Cardiac muscle cell (in vitro differentiated cells and primary cell): ENCODE measurements at places on chromosomes 5 and 9. TPM values are rescaled to one million over a fixed set of nuclear protein-coding genes. Genes with fewer than 3 reads are reported as not detected.

SLC1A1 gene
- 0.57 and 2.4 TPM in 2 replicates for total RNA-seq

SPATA31E1 gene
- not detected in 2 replicates for total RNA-seq

FAM170A gene
- total RNA-seq: 0.32 TPM in 1 of 2 replicates, not detected in the other

IL13 gene
- total RNA-seq: not detected in 2 replicates

DIRAS2 gene
- 0.07 and 1.2 TPM in 2 replicates for total RNA-seq

GRCh38 chr9:126292736-126293521, 33.7 kb upstream of the MVB12B start:
- DNase-seq: no peak

- DNase-seq: no peak
Observed at GRCh38 chr9:134538856-134539566, 102.6 kb upstream of the COL5A1 start.

DNA sequence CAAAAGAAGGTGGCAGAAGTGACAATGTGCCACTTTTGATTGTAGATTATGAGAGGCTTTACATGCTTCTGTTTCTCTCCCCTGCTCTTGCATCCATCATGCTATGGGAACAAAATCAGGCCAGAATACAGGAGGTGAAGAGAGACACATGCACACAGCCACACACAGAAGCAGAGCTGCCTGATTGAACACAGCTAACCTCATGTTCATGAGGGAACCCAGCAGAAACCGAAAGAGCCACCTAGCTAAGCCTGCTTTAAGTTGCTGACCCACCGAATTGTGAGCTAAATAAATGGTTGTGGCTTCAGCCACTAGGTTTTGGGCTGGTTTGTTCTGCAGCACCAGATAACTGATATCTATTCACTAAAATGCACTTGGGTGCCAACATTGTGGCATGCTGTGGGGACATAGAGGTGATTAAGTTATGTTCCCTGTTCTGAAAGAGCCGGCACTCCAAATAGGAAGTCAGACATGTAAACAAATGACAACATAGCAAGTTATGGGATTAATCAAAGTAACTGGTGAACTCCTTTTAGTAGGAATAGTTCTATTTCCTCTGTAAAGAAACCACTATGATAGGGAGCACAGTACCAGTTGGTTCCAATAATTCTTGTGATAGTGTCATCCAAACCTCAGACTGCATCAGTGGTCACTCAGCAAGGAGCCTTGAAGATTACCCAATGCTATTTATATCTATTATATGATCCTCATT, 93.6 kb upstream of the TNC start:
- DNase-seq: peak; percentile 29

- peak; percentile 89 for DNase-seq
Observed at GRCh38 chr9:98009936-98010335, 26.8 kb downstream of the ANP32B start.

DNA sequence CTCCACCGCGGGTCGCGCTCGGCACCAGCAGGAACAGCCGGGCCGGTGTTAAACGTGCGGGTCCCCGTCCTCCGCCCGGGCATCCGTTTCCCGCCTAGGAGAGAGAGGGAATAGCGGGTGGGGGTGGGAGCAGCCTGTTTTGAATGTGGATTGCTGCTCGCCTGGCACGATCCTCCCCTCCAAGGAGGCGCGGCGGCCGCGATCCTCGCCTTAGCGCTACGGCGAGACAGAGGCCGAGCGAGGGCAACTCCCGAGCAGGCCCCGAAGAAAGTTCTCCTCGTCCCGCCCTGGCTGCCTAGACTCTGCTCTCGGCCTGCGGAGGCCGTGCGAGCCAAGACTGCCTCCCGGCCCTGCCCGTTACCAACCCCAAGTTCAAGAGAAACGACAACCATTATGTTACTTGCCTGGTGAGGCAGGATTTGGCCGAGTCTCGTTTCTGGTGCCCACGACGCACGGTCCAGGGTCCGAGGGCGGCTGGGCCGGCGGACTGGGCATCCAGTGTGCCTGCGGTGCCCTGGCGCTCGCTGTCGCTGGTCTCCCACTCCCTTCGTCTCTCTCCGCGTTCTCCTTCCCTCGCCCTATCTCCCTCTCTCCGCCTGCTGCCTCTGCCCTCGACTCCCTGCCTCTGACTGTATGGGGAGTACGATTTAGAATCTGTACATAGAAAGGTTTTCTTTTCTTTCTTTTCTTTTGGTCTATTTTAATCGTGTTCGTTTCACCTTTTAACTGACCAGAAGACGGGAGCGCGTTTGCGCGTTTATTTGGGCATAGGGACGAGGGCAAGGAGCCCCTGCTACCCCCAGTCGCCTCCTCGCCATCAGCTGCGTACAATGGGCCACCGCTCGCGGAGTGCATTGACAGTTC, 724 bp downstream of the NR2F1-AS1 start:
- DNase-seq: peak; percentile 68

DNA sequence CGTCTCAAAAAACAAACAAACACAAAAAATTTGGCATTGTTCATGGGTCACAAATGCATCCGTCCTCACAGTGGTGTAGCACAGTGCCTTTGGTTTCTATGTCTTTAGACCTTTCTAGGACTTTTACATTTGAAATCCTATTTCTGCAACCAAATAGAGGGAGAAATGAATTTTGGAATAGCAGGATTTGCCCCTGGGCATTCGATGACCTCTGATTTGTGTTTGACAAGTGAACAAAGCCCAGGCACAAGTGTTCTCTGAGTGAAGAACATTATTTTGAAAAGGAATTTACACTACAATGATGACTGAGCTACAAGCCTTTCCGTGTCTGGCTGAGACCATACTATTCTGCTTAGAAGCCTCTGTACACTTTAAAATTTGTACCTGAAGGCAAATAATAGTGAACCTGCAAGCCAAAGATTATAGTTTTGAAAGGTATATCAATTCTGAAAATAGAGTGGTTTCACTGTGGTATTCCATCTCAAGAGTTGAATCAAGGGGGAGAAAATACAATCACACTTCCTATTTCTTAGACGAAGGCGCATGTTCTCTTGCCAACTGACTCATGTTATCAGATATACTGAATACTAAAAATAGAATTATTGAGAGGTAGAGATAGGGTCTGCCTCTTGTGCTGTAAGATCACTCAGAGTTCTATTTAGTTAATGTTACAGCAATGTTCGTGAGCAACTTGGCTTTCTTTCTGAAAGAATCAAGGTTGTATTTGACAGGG, 297.6 kb downstream of the KDM4C start:
- DNase-seq: peak; percentile 3

GRCh38 chr9:83501565-83501964, 36.6 kb downstream of the FRMD3 start:
- no peak for DNase-seq

GRCh38 chr5:168843277-168844015, 264.3 kb upstream of the PANK3 start:
- DNase-seq: peak; percentile 58

DNA sequence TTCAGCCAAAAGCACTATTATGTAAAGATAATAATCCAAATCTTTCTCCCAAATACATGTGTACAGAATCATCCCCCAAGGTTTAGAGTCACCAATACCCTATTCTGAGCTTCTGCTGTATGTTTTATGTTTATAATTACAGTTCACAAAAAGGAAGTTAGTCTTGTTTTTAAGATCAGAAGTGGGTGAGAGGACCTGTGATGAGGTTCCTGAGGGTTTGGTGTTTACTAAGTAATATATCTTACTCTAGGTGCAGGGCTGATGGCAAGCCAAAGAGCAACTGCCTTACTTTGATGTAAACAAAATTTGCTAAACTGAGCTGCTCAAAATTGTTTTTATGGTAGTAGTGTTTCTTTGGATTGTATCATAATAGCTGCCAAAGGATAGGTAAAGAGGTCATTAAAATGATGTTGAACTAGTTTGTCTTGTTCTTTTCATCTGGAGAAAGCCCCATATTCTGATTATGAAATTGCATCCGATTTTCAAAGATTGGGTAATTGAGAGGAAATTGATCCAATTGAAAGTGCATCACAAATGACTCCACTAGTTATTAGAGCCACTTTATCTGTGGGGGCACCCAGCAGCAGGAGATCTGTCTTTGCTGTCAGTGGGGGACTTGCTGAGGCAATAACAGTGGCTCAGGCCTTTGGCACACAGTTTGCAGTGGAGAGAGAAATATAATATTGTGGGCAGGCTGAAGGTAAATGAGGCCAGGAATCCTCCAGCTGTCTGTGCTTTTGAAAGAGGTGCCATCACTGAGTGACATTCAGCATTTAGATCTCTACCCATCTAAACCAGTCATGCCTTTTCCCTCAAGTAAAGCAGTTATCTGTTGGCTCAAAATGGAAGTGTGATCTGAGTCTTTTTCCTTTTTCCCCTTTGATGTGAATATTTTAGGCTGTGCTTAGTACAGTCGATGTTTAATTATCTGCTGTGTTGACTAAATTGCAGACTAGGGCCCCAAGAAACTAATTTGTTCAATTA, 14.1 kb downstream of the TRIM32 start:
- DNase-seq: no peak

DNA sequence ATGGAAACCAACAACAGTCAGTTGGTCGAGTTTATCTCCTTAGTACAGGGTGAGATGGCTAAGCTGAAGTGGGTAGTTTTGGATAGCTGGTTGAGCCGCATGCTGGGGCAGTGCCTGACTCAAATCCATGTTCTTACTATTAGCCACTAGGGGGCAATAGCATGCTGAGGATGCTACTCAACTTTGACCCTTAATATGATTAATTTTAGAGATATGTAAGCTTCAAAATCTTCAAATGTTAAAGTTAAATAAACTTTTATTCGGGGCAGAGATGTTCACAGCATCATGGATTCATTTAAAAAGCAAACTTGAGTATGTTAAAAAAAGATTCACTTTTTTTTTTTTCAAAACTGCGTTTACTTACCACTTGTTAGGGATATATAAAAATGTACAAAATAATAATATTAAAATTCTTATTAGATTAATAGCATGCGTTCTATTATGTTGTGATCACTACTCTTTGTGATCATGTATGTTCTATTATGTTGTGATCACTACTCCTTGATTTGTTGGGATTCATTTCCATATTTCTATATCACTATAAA, 57.0 kb downstream of the C9orf153 start:
- peak; percentile 63 for DNase-seq

DNA sequence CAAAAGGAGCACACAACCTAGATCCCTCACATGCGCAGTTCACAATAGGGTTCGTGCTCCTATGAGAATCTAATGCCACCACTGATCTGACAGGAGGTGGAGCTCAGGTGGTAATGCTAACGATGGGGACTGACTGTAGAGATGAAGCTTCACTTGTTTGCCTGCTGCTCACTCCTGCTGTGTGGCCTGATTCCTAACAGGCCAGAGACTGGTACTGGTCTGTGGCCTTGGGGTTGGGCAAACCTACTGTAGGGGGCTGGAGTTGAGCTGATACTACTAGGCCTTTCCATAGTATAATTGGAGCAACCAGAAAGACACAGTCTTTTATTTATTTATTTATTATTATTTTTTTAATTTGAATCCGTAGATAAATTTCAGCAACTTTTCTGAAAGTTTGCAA, 5.3 kb downstream of the LNPEP start:
- DNase-seq: no peak

- no peak for DNase-seq
Observed at GRCh38 chr5:984774-985173, 23.8 kb upstream of the NKD2 start.

DNA sequence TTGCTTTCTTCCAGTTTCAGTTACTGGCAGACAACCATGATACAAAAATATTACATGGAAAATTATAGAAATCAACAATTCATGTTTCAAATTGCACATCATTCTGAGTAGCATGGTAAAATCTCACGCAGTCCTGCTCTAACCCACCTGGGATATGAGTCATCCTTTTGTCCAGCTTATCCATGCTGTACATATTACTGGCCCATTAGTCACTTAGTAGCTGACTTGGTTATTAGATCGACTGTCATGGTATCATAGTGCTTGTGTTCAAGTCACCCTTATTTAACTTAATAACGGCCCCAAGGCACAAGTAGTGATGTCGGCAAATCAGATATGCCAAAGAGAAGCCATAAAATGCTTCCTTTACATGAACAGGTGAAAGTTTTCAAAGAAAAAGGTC, 41.2 kb downstream of the NADK2 start:
- DNase-seq: no peak

GRCh38 chr5:52708463-52708862, 79.3 kb upstream of the ITGA1 start:
- no peak for DNase-seq

DNA sequence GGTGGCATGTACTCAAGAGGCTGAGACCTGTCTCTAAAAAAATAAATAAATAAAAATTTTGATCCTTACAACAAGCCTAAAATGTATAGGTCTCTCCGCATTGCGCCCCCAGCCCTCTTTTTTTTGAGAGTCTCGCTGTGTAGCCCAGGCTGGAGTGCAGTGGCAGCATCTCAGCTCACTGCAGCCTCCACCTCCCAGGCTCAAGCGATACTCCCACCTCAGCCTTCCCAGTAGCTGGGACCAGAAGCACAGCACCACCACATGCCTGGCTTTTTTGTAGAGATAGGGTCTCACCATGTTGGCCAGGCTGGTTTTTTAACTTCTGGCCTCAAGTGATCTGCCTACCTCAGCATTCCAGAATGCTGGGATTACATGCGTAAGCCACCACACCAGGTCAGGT, 2.2 kb upstream of the GARIN3 start:
- no peak for DNase-seq

DNA sequence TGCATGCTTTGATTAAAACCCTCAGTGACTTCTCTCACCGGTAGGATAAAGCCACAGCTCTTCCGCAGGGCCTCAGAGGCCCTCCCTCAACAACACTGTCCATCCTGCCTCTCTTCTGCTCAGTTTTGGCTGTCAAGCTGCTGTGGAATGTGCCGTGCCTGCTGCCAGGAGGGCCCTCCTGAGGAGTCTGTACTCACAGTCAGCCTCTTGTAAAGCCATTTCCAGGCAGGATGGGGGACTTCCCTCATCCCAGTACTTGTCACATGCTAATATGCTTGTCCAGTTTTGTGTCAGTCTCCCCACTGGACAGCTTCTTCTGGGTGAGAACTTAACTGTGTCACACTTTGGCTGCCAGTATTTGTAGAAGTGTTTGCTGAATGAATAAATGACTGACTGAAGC, 13.9 kb upstream of the DDX41 start:
- DNase-seq: no peak

- peak; percentile 1 for DNase-seq
Observed at GRCh38 chr5:162638849-162639248, 571.3 kb downstream of the GABRG2 start.

GRCh38 chr5:3364941-3365340, 230.7 kb upstream of the IRX1 start:
- DNase-seq: no peak

DNA sequence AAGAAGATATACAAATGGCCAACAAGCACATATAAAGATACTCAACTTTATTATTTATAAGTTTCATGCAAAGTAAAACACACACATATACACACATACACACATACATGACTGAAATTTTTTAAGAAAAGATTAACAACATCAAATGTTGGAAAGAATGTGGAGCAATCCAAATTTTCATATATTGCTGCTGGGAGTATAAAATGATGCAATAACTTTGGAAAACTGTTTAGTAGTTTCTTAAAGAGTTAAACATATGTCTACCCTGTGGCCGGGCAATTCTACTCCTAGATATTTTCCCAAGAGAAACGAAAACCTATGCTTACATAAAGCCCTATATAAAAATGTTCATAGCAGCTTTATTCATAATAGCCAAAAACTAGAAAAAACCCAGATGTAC, 99.8 kb upstream of the NR4A3 start:
- DNase-seq: no peak

- DNase-seq: no peak
Observed at GRCh38 chr5:6739603-6740002, 26.4 kb downstream of the TENT4A start.
